ENCODE measurements at places on chromosomes 11 and 22.

GRCh38 chr11:70751142-70751734 is 352.9 kb downstream of the CTTN start:
- H3K27ac ChIP-seq, result no peak overlapping the region
- no peaks in the 10 kb centered on the region for H3K4me1 ChIP-seq
- H3K36me3 ChIP-seq, result peaks cover 9% of the 10 kb centered on the region
- no peak for DNase-seq
- H3K27me3 ChIP-seq, result no peaks in the 10 kb centered on the region

GRCh38 chr11:119316729-119317591 is at the start of gene MCAM:
TSS of gene MCAM (minus strand) at chr11:119317130. CDS start at chr11:119317101, 29 bp downstream.
- no peak within 1 kb of the TSS for H3K27ac ChIP-seq
- peak within 1 kb of the TSS; percentile 74 for H3K4me3 ChIP-seq
- H3K36me3 ChIP-seq, result no peaks in the 10 kb centered on the region
- H3K4me1 ChIP-seq, result peaks cover 13% of the 10 kb centered on the region
- peak; percentile 73 for DNase-seq
- H3K27me3 ChIP-seq, result peaks cover 46% of the 10 kb centered on the region

- H3K4me3 ChIP-seq, result no peak overlapping the region
- DNase-seq, result no peak
- no peak overlapping the region for H3K27ac ChIP-seq
- peaks cover 24% of the 10 kb centered on the region for H3K36me3 ChIP-seq
- H3K4me1 ChIP-seq, result peaks cover 11% of the 10 kb centered on the region
- H3K27me3 ChIP-seq, result no peaks in the 10 kb centered on the region
These were observed 14.5 kb downstream of the ACP2 start for GRCh38 chr11:47233989-47234668.

GRCh38 chr22:42747701-42748513 is 27.2 kb upstream of the A4GALT start:
- H3K36me3 ChIP-seq, result no peaks in the 10 kb centered on the region
- DNase-seq, result no peak
- no peaks in the 10 kb centered on the region for H3K27me3 ChIP-seq
- peak overlapping the region; percentile 50 for H3K27ac ChIP-seq

DNA sequence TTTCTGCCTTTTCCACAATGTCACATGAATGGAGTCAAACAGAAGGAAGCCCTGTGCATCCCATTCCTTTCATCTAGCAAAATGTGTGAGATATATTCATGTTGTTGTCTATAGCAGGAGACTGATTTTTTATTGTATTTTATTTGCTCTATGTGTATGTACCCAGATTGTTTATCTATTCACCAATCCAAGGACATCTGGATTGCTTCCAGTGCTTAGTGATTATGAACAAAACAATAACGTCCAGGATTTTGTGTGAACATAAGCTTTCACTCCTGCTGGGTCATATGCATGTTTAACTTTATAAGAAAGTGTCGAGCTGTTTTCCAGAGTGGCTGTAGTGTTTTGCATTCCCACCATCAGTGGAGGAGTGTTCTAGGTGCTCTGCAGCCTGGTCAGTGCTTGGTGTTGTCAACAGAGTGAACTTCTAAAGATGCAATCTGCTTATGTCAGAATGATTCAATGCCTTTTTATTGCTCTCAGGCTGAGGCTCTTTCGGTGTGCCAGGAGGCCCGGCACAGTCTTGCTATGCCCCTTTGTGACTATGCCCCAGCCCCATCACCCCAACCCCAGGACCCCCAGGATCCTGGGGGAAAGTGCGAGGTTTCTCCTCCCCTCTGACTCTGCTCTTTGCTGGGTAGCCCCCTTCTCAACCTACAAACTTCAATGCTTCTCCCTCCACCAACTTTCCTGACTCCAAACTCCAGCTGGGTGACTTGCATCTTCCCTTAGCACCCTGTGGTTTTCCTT is 19.9 kb upstream of the SYT13 start:
- H3K36me3 ChIP-seq, result no peaks in the 10 kb centered on the region
- H3K27me3 ChIP-seq, result peaks cover 37% of the 10 kb centered on the region
- H3K4me1 ChIP-seq, result no peaks in the 10 kb centered on the region
- no peak overlapping the region for H3K27ac ChIP-seq
- DNase-seq, result peak; percentile 20
- no peak overlapping the region for H3K4me3 ChIP-seq

DNA sequence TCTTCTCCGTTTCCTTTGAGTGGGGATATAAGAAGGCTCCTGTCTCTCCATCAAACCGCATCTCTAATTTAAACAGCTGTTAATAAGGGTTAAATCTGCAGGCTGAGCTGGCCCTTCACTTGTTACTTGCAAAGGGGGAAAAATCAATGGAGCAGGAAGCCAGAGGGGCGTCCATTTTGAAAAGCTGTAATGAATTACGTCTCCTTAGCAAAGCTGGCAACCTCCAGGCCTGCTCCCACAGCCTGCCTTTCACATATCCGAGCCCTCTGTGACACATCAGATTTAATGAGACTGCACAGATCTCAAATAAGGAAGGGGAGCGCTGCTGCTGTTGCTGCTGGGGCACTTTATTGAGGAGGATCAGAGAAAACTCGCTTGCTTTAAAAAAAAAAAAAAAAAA is 320.8 kb downstream of the BLID start:
- H3K27ac ChIP-seq, result no peak overlapping the region
- H3K4me1 ChIP-seq, result peaks cover 18% of the 10 kb centered on the region
- no peaks in the 10 kb centered on the region for H3K27me3 ChIP-seq
- DNase-seq, result no peak

GRCh38 chr11:31798554-31799434 is 12.3 kb downstream of the PAX6 start:
- DNase-seq, result peak; percentile 77
- peak overlapping the region; percentile 69 for H3K4me3 ChIP-seq
- no peak overlapping the region for H3K27ac ChIP-seq
- H3K36me3 ChIP-seq, result peaks cover 3% of the 10 kb centered on the region

All from type B pancreatic cell (in vitro differentiated cells).